Cardiac muscle cell (in vitro differentiated cells and primary cell): ENCODE measurements at places on chromosomes 7 and 10.

GRCh38 chr10:89355394-89355931, 22.4 kb upstream of the IFIT1B start:
- no peaks in the 10 kb centered on the region for H3K27me3 ChIP-seq
- H3K4me3 ChIP-seq, result no peak overlapping the region
- H3K36me3 ChIP-seq, result no peaks in the 10 kb centered on the region
- H3K4me1 ChIP-seq, result peaks cover 18% of the 10 kb centered on the region

GRCh38 chr7:141071855-141072547, 1.9 kb upstream of the TMEM178B start:
- peaks cover 19% of the 10 kb centered on the region for H3K4me1 ChIP-seq
- H3K27me3 ChIP-seq, result peaks cover 80% of the 10 kb centered on the region
- H3K27ac ChIP-seq, result no peak overlapping the region
- no peaks in the 10 kb centered on the region for H3K36me3 ChIP-seq
- peak overlapping the region; percentile 43 for H3K4me3 ChIP-seq

DNA sequence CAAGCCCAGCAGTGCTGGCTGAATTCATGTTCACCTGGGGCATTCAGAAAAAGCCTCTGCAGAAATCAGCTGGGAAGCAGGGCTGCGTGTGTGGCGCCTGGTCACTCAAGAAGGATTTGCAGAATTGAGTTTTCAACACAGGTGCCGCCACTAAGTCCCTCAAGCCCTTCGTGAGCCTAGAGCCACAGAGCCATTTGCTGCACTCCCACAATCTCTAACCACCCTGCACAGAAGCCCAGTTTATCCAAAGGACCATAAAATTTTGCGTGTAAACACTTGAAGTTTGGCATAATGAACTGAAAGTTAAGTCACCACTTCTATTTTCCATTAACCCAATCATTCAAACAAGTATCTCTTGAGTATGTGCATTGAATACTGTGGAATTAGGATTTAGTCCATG, 136.2 kb downstream of the DIP2C start:
- no peak overlapping the region for H3K4me3 ChIP-seq
- H3K4me1 ChIP-seq, result no peaks in the 10 kb centered on the region
- H3K27me3 ChIP-seq, result no peaks in the 10 kb centered on the region
- no peak overlapping the region for H3K27ac ChIP-seq

DNA sequence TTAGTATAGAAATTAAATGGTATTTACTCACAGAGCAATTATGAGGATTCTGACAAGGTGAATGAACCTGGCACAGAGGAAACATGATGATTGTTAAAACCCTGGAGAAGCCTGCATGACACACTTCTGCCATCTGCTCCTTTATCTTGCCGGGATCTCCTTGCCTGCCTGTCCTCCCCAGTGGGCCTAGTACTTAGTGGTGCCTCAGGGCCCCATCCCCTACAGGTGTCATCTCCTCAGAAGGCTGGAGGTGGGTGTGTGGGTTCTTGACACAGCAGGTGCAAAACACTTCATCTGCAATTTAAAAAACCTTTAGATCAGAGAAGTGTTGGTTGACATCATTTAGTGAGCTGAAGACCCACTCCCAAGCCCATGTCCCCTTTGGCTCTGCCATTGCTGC, 261.2 kb downstream of the ADRA2A start:
- no peak for DNase-seq
- H3K27ac ChIP-seq, result no peak overlapping the region
- H3K36me3 ChIP-seq, result no peaks in the 10 kb centered on the region

GRCh38 chr10:90126256-90126595, 424.8 kb downstream of the KIF20B start:
- H3K4me1 ChIP-seq, result no peaks in the 10 kb centered on the region
- no peaks in the 10 kb centered on the region for H3K36me3 ChIP-seq
- H3K27ac ChIP-seq, result no peak overlapping the region
- no peaks in the 10 kb centered on the region for H3K27me3 ChIP-seq
- no peak overlapping the region for H3K4me3 ChIP-seq
